ENCODE measurements at places on chromosomes 12 and 14.

GRCh38 chr14:61388173-61388975, 67.0 kb downstream of the PRKCH start:
- DNase-seq, result peak; percentile 12

- no peak for DNase-seq
Measured at GRCh38 chr14:33716921-33717320, 234.0 kb downstream of the EGLN3 start.

DNA sequence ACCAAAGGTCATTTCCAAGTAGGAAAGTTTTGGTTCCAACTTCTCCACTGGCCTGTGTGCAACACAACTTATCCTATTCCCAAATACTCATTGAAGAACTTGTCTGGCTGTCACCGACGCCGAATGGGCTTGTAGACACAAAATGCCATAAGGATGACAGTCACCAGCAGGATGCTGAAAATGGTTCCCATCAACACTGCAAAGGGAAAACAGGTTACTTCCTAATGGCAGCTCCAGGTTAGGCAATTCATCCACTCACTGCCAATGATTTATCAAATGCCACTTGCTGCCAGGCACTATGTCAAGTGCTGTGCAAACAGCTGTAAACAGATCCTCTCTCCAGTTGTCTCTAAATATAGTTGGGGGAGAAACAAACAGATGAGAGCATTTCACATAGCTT, 6.1 kb downstream of the C12orf76 start:
- DNase-seq, result no peak

DNA sequence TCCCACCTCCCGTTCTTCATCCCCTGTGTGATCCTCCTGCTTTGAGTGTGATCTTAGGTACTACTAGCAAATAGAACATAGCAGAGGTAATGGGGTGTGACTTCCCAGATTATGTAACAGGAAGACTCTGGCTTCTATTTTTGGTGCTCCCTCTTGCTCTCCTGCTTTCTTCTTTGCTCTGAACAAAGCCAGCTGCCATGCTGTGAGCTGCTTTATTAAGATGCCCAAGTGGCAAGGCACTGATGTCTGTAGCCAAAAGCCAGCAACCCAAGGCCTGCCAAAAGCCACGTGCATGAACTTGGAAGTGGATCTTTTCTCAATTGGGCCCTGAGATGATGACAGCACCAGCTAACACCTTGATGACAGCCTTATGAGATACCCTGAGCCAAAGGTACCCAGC, 5.8 kb upstream of the MFAP5 start:
- DNase-seq, result no peak

- DNase-seq, result no peak
Measured at GRCh38 chr14:74555476-74556050, 56.5 kb downstream of the LTBP2 start.

- no peak for DNase-seq
Measured at GRCh38 chr12:32398816-32399369, 465 bp upstream of the FGD4 start.

DNA sequence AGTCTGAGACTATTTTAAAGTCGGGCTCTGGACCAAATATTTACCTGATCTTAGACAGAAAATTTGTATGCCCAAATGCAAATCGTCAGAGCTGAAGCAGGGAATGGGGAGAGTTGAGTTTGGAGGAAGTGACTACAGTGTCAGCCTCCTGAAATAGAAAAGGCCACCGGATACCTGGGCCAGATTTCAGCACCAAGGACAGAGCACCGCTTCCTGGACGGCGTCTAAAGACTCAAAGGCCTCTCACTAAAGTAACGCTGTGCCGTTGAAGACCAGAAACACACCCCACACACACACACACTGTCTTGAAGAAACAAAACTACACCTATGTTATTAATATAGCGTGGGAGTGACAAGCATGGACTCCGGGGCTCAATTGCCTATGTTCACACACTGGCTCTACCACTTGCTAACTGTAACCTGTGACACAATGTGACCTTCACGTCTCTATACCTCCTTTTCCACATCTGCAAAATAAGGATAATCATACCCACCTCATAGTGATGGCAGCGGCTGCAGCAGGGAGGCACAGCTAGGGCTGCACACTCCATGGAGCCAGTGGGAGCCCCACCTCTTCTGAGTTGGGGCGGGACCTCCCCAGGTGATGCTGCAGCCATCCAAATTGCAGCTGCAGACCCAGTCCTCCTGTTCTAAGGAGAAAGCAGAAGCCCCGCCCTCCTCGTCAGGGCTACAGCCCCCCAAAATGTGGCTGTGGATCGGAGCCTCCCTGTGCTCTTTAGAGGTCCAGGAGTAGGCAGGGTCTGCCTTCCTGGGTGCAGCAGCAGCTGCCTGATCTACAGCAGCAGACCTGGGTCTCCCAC, 35.6 kb downstream of the KRT76 start:
- peak; percentile 30 for DNase-seq

- DNase-seq, result no peak
Measured at GRCh38 chr12:43676183-43676813, 82.3 kb downstream of the PUS7L start.

- DNase-seq, result peak; percentile 64
Measured at GRCh38 chr12:50050410-50051098, 6.8 kb upstream of the ASIC1 start.

GRCh38 chr12:82835217-82835616, 148.5 kb downstream of the TMTC2 start:
- DNase-seq, result peak; percentile 21

GRCh38 chr12:99367181-99367580, 280.4 kb upstream of the GARIN6 start:
- DNase-seq, result no peak

DNA sequence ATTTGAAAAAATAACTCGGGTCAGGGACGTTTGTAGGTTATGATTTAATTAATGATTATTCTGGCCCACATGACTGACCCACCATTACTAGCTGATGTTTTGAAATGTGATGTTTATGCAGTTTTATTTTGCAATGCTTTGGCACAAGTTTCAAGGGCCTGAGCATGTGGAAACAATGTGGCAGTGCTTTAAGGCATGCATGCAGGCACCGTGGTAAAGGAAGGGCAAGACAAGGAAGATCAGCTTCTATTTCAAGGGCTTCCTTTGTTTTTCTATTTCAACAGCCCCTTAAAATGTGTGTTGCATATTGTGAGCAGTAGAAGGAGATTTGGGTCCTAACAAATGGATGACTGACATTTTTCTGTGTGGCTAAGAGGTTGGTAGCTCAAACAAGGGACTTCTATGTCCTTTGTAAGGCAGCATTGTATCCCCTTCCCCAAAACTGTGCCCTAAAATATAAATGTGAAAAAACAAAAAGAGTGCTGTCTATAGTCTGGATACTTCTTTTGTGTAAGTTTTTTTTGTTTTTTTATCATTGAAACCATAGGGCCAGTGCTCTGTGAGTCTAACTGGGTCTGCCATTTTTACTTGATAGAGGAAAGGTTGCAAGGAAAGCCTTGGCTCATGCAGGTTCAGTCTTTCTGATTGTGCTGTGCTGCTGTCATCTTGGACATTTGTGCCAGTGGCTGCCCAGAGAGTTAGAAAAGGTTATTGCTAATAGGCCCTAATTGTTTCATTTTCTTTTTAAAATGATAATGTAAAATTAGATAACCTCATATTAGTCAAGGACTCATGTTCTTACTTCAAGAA, 103.5 kb downstream of the FGD4 start:
- DNase-seq, result peak; percentile 91
